IMR-90 (cell line): ENCODE measurements at places on chromosomes 3 and 15. TPM values are rescaled to one million over a fixed set of nuclear protein-coding genes. Genes with fewer than 3 reads are reported as not detected.

DNA sequence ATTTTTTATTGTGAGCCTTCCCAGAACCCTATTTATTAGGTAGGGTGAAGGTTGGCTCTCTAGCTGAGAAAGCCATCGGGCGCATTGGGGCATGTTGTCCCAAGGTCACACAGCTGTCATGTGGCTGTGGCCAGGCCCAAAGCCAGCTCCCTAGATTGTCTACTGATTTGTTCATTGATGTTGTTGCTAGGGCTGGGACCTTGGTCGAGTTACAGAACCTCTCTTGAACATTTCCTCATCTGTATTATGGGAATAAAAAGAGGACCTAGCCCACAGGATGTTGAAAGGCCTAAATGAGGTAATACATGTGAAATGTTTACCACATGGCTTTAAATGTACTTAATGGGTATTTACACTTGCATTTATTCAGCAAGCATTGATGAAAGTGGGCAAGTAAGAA lies 252.5 kb downstream of the SUCLG2 start:
- DNase-seq = no peak
- no peak overlapping the region for H3K27ac ChIP-seq
- peaks cover 4% of the 10 kb centered on the region; the same call in 1 of the 2 replicates for H3K36me3 ChIP-seq
- H3K27me3 ChIP-seq = no peaks in the 10 kb centered on the region
- no peaks in the 10 kb centered on the region for H3K4me1 ChIP-seq
- no peak overlapping the region for H3K4me3 ChIP-seq

DNA sequence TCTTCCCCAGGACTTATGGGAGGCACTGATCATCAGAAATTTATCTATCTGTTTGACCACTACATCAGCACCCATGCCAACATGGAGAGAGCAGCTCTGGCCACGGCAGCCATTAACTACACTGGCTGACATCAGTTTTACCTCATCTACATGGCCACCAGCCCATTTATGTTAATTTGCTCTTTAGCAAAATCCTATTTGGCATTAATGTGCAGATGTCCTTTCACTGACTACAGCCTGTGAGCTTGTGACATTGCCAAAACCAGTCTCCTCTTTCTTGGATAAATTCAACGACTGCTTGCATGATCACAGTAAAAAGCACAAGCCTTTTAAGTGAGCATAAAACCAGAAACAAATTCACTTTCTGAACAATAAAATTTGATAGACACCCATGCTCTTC lies 47.5 kb downstream of the NR1I2 start:
- H3K4me1 ChIP-seq = peaks cover 3% of the 10 kb centered on the region; the same call in 1 of the 2 replicates
- no peak for DNase-seq
- H3K4me3 ChIP-seq = no peak overlapping the region

Gene CKMT1A
- not detected in 2 replicates for total RNA-seq

Gene CEMIP
- total RNA-seq = 51.9 and 63.8 TPM in 2 replicates

GRCh38 chr3:100158918-100159330 lies 44.6 kb upstream of the FILIP1L start:
- H3K4me3 ChIP-seq = no peak overlapping the region
- no peaks in the 10 kb centered on the region for H3K36me3 ChIP-seq
- H3K27me3 ChIP-seq = no peaks in the 10 kb centered on the region
- peak overlapping the region; percentile 75; the same call in 1 of the 2 replicates for H3K27ac ChIP-seq
- peaks cover 5% of the 10 kb centered on the region for H3K4me1 ChIP-seq

DNA sequence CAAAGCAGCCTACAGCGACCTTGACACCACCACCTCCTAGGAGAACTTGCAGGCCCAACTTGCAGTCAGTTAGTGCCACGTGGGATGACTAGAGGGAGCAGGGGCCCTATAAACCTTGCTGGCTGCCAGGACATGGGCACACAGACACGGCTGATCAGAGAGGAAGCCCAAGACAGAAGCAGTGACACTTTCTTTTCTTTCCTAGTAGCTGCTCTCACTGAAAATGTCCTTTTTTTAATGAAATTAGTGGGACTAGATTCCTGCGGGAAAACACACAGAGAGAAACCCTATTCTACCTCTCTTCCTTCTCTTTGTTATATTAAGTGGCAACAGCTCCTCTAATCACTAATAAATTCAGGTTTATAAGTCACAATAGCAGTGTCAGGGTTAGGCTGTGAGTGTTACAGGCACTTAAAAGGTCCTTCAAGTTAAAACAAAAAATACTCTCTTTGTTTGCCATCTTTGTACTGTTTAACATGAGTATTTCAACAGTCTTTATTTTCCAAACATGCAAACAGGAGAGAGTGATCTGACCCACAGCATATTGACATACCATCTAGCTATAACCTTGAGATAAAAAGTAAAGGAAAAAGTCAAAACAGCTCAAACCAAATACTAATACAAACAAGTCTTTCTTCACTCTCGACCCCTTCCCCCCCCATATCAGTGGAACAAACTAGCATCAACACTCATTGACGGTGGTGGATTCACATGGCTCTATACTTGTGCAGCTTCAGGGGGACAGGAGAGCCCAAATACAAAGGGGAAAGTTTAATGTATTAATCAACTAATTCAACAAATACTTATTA lies 2.1 kb upstream of the TMEM212 start:
- no peak overlapping the region for H3K27ac ChIP-seq
- H3K4me3 ChIP-seq = no peak overlapping the region
- no peaks in the 10 kb centered on the region for H3K27me3 ChIP-seq
- no peaks in the 10 kb centered on the region for H3K36me3 ChIP-seq
- H3K4me1 ChIP-seq = peaks cover 11% of the 10 kb centered on the region

DNA sequence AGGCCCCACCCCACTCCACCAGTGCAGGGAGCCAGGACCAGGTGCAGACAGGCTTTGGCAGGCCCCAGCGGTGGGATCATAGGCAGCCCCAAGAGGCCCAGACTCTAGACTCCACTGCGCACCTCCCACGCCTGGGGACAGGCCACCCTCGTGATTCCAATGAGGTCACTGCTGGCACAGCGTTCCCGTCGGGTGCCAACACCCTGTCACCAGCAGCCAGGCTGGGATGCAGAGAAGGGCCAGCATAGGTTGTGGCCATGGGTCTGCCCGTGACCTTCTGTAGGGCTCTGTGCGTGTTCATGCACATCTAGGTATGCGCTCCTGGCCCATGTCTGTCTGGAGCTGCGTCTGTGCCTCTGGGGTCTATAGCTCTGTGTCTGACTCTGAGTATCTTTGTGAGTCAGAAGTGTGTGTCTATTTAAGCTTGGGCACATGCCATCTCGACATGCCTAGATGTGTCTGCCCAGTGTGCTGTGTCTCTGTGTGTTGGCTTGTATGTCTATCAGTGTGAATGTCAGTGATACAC lies 13.0 kb downstream of the VIPR1 start:
- no peak for DNase-seq
- peaks cover 10% of the 10 kb centered on the region for H3K27me3 ChIP-seq
- H3K4me1 ChIP-seq = no peaks in the 10 kb centered on the region
- no peaks in the 10 kb centered on the region for H3K36me3 ChIP-seq
- no peak overlapping the region for H3K27ac ChIP-seq

DNA sequence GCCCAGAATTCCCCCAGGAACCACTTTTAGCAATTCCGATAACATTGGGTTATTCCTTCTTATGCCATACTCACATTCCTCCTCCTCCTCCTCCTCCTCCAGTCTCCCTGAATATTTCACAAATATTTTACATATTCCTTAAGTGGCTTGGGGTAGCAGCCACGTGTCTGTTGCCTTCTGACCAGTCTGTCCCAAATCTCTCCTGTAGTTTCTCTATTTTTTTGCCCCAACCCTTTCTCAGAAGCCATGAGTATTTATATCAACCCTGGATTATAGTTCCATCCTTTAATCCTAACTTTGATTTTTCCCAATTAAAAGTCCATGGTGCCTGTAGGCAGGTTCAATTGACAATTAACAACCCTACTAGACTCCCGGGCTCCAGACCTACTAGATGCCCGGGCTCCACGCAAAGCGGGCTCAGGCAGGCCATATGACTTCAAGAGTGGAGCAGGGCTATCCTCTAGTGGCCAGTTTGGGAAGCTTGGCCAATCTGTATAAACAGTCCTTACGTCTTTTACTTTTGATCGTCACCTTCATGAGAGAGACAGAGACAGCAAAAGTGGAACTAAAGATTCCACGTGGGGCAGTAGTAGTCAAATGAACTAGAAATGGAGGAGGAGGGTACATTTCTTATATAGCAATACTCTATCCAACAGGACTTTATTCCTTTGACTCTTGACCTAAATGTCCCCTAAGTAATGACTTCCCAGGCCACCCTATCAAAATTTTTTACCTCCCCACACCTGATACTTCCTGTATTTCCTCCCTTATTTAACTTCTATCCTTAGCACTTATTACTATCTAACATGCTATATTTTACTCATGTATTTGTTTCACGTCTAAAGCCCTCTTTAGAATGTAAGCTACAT lies 69.7 kb downstream of the USF3 start:
- peak; percentile 58 for DNase-seq
- peaks cover 2% of the 10 kb centered on the region; the same call in 1 of the 2 replicates for H3K4me1 ChIP-seq
- H3K27ac ChIP-seq = no peak overlapping the region

GRCh38 chr15:90620379-90621067 lies 90.8 kb downstream of the CRTC3 start:
- peaks cover 61% of the 10 kb centered on the region for H3K36me3 ChIP-seq
- no peak overlapping the region for H3K4me3 ChIP-seq
- H3K27me3 ChIP-seq = no peaks in the 10 kb centered on the region
- H3K4me1 ChIP-seq = peaks cover 3% of the 10 kb centered on the region

Gene C3orf70
- 1.8 and 2.8 TPM in 2 replicates for total RNA-seq

DNA sequence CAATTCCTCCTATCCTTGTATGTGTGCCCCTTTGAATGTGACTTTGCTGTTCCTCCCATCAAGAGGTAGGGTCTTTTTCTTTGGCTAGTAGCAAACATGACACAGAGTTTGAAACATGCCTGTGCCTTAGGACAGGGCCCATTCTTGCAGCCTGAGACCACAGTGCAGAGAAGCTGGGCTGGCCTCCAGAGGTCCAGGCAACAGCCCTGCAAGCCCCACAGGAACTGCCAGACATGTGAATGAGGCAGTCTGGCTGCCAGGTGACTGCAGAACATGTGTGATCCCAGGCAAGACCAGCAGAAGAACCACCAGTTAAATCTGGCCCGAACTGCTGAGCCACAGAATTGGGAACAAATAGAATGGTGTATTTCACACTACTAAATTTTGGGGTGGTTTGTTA lies 1.2 kb upstream of the HGD start:
- H3K27me3 ChIP-seq = no peaks in the 10 kb centered on the region
- peaks cover 4% of the 10 kb centered on the region; the same call in 1 of the 2 replicates for H3K4me1 ChIP-seq
- DNase-seq = peak; percentile 45
- no peak overlapping the region for H3K4me3 ChIP-seq

DNA sequence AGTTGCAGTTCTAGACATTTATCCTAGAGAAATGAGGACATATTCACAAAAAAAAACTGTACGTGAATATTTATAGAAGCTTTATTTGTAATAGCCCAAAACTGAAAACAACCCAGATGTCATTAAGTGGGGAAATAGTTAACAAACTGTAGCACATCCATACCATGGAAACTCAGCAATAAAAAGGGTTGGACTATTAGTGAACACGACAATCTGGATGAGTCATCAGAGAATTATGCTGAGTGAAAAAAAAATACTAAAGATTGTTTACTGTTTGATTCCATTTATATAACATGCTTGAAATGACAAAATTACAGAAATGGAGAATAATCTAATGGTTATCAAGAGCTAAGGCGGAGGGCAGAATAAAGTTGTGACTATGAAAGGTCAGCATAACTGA lies 59.5 kb downstream of the CPA3 start:
- H3K27me3 ChIP-seq = no peaks in the 10 kb centered on the region
- H3K36me3 ChIP-seq = no peaks in the 10 kb centered on the region
- H3K4me1 ChIP-seq = no peaks in the 10 kb centered on the region; the same call in 1 of the 2 replicates
- H3K4me3 ChIP-seq = no peak overlapping the region

DNA sequence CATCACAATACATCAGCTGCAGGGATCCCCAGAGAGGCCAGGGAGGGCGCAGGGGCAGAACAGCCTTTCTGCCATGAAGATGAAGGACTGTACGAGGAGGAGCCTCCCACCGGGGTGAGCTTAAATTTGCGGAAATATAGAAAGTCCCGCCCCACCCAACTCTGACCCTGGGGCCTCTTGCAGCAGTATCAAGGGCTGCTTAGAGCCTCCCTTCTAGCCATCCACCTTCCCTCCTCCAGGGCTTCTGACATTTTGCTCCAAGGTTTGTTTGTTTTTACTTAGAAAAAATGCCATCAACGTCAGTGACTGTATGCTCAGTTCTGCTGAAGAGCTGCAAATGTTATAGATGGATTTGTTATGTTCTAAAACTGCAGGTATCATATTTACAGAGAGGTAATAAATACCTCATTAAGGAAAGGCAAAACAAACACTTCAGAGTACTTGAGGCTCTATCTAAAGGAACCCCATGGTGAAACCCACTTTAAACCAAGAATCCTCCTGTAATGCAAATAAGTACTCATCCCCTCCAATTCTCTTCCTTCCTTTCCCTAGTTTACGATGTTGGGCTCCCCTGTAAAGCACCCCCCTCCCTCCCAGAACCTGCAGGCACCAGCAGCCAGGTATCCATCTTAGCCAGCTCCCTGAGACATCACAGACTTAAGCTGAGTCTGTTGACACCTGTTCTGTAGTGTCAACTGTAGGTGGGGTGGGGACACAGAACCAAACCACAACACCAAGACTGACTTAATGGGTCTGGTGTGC lies 30.5 kb downstream of the RFTN1 start:
- H3K27me3 ChIP-seq = no peaks in the 10 kb centered on the region
- peaks cover 11% of the 10 kb centered on the region for H3K36me3 ChIP-seq
- peak; percentile 39 for DNase-seq
- H3K27ac ChIP-seq = peak overlapping the region; percentile 78
- no peak overlapping the region for H3K4me3 ChIP-seq

Gene ARGFX
- not detected in 2 replicates for total RNA-seq

Gene CHRD
- total RNA-seq = under 0.01 TPM in 1 of 2 replicates, not detected in the other

DNA sequence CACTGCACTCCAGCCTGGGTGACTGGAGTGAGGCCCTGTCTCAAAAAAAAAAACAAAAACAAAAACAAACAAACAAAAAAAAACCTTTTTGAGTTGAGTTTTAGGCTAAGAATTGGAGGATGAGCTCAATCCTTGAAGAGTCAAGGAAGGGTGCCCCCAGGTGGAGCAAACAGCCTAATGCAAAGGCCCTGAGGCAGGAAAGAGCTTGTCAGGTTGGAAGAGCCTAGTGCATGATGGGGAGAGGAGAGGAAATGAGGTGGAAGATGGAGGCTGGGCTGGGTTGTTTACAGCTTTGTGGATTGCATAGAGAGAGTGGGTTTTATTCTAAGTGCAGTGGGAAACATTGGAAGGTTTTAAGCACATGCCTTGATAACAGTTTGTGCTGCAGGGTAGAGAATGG lies 2.1 kb upstream of the SNX22 start:
- peaks cover 6% of the 10 kb centered on the region for H3K36me3 ChIP-seq
- H3K4me3 ChIP-seq = no peak overlapping the region
- DNase-seq = no peak
- H3K27me3 ChIP-seq = peaks cover 15% of the 10 kb centered on the region
- peaks cover 2% of the 10 kb centered on the region; the same call in 1 of the 2 replicates for H3K4me1 ChIP-seq

Gene DUOX2
- total RNA-seq = not detected in 2 replicates
